Activated T-helper 1 cell treated with Interleukin-2 at 50 U/mL for 16 hours (primary cell): ENCODE measurements at places on chromosomes 7 and 10.

DNA sequence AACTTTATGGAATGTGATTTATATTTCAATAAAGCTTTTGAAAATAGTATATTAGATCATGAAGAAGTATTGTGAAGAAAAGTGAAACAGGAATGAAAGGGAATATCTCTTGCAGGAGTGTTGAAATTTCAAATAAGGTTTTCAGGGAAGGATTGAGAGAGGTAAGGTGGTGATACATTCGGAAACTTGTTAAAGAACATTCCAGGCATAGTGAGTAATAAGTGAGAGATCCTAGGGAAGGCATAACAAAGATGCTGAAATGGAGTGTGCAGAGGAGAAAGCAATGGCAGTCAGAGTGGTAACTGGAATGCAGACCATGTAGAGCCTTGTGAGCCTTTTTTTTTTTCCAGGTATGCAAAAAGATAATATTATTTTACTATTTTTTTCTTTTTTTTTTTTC lies 4.1 kb downstream of the OR9A4 start:
- no peak for DNase-seq

- no peak for DNase-seq
Observed at GRCh38 chr10:116833986-116834985, 15.0 kb upstream of the ENO4 start.

- no peak for DNase-seq
Observed at GRCh38 chr10:62199584-62199983, 69.1 kb downstream of the RTKN2 start.

DNA sequence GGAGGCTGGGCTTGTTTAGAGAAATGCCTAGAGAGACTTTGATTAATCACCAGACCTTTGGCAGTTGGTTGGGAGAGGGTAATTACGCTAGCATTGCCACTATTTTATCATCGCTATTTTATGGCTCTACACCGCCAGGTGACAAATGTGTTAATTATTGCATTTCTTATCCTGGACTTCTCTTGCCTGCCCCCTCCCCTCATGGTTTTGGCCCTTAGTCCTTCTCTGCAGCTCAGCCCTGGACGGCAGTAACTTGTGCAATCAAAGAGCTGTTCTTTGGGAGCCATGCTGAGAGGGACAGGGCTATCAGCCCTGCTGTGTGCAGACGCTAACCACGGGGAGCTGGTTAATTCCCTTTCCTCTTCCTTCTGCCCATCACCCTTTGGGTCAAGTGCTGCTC lies 585.0 kb downstream of the AUTS2 start:
- DNase-seq: no peak

GRCh38 chr10:76736815-76737618 lies 900.6 kb downstream of the KCNMA1 start:
- no peak for DNase-seq

- DNase-seq: no peak
Observed at GRCh38 chr10:62433901-62434300, 59.7 kb downstream of the ZNF365 start.

DNA sequence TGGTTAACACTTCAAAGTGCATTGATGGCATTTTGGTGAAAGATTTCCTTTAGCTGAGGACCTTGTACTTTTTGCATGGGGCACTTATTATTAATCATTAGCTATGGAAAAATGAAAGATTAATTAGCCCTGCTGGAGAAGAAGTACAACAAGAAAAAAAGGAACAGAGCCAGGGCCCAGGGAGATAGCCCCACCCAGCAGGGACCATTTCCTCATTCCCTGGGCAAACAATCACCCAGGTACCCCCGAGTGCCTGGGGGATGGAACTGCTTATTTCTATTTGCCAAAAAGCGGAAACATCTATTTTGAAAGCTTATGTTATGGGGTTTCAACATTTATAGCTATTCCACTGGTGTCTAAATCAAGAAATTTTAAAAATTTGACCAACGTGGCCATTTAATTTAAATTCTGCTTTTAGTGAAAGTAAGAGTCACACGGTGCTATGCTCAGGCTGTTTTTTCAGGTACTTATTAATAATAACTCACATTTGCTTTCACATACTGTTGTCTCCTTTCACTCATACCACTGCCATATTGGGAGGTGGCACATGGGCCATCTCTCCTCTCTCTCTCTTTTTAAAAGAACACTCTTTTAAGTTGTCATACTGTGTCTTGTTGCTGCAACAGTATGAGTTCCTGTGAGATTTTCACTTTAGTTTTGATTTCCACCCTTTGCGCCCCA lies 143.6 kb upstream of the KIF5B start:
- DNase-seq: no peak

GRCh38 chr10:108850138-108850854 lies 1073.0 kb downstream of the XPNPEP1 start:
- DNase-seq: no peak

DNA sequence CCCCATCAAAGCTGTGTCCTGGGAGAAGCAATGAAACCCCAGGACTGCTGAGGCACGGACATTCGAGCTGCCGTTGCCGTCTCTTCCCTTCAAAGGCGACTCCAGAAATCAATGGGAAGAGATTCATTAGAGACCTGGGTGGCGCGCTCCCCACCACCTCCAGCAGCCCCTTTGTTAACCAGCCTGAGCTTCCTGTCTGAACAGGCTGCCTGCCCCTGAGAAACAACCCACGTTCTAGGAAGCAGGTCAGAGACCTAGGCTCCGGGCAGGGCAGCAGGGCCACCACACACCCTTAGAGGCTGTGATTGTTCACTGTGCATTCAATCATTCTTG lies 110.9 kb upstream of the PPIF start:
- DNase-seq: no peak
